ENCODE measurements at places on chromosomes 4 and X.

DNA sequence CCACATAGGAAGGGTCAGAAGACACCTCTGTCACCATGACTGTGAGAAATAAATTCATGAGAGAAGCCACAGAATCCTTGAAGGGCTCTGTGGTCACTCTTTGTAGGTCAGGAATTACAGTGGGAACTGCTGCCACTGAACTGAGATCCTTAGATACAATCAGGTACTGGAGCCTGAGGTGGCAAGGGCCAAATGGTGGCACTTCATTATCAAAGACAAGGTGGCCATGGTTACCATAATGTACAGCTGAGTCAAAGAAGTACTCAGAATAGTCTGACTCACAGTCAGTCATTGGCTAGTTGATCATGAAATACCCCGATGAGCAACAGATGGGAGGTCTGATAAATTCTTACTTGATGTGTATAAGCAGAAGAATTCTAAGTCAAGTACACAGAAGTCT, 131.9 kb downstream of the RTL3 start:
- no peak for DNase-seq

- DNase-seq, result peak; percentile 51
These were observed 68.2 kb downstream of the ARHGAP10 start for GRCh38 chr4:147799986-147800555.

DNA sequence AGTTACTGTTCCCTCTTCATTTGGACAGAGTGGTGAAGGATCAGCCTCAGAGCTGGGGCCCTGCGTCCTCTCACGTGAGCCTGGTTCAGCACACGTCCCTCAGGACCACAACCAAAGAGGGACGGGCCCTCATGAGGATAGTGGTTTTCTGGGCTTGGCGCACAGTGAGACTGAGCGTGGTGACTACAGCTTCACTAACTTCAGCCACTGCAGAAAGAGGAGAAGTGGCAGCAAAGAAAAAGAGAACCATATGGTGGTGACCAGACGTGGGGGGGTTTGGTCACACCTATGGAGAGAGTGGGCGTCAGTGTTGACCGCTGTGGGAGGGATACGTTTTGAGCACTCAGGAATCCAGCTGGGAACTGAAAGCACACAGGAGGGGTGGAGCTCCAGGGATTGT, 21.8 kb upstream of the TNIP3 start:
- DNase-seq, result no peak

GRCh38 chrX:53458082-53458481, 23.9 kb upstream of the HSD17B10 start:
- no peak for DNase-seq

GRCh38 chrX:138858438-138858837, 146.9 kb upstream of the FGF13 start:
- DNase-seq, result peak; percentile 50

- no peak for DNase-seq
These were observed 429.2 kb upstream of the HS3ST1 start for GRCh38 chr4:11857881-11858280.

DNA sequence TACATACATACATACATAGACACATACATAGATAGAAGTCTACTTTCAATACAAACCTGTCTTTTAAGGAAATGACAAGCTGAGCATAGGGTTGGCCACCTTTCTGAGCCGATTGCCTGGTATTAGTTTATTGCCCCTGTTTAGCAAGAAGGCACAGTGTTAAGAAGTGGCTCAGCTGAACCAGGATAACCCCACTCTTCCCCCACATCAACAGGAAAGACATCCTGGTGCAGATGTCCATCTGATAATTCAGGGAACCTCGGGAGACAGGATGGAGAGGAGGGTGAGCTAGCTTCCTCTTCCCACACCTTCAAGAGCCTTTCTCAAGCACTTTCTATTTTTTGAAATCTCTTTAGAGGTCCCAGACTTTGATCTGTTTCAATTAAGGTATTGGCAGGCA, 52.3 kb downstream of the PKD2 start:
- DNase-seq, result no peak

- no peak for DNase-seq
These were observed 37.0 kb downstream of the STK26 start for GRCh38 chrX:132059973-132060540.

- DNase-seq, result peak; percentile 32
These were observed 1.5 kb downstream of the BEND4 start for GRCh38 chr4:42150653-42151567.

- DNase-seq, result no peak
These were observed 164.3 kb downstream of the HS3ST1 start for GRCh38 chr4:11264346-11264745.

DNA sequence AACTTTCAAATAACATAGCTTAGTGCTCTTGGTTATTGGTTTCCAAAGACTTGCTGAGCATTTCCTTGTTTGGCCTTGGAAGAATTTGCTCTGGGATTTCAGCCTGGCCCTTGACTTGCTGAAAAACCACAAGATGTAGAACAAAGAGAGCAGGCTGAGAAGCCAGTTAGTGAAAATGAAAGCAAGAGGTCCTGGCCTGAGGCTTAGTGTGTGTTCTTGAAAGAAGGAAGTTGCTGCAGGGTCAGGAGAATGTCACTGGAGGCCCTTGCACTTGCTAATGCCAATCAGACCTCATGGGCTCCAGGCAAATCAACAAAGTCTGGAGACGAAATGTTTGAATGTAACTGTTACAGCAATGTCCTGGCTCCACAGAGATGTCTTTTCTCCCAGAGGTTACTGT, 79.4 kb downstream of the SYNPO2 start:
- peak; percentile 79 for DNase-seq

- no peak for DNase-seq
These were observed 366.1 kb downstream of the FBXO8 start for GRCh38 chr4:173917255-173917960.

DNA sequence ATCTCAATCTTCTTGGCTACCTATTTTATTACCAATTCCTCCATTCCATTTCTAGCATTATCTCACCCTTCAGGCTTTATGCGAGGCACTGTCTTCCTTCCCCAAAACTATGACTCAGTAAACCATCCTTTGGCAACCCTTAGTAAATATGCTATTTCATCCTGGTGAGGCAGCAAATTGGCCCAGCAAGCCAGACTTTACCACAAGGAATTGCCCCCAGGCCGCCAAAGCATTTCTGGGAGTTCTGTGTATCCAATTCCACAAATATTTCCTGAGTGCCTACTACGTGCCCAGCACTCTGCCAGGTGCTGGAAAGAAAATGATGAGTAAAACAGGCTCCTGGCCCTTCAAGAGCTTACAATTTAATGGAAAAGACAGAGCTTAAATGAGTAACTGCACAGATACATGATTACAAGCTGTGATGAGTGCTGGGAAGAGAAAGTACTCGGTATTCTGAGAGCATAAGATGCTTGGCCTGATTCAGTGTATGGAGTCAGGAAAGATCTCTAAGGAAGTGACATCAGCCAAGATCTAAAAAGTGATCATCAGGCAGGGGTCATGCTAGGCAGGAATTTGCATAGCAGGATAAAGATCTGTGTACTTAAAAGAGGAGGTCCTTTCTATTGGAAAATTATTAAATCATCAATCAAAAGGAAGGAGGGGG, 193.8 kb downstream of the ADAMTS3 start:
- no peak for DNase-seq

DNA sequence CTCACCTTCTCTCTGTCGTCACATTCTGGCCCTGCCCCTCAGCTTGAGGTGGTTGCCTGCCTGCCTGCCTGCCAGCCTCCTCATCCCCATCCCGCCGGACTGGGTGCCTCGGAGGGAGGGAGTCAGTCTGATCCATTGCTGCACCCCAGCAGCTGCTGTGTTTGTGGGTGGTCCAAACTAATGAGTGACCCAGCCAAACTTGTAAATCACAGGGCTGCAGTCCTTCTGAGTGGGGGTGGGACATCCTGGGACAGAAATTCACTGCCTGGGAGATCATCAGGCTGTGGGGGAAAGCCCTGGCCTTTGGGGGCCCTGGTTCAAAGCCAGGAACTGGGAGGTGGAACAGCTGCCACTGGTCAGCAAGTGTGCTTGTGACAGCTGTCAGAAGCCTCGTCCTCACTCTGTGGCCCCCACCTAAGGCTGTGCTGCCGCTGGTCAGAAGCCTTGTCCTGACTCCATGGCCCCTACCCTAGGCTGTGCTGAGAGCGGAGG, 5.6 kb downstream of the GPR78 start:
- no peak for DNase-seq

GRCh38 chrX:122770581-122770980, 413.5 kb upstream of the GRIA3 start:
- DNase-seq, result no peak

GRCh38 chr4:23061431-23061830, 368.7 kb downstream of the GBA3 start:
- DNase-seq, result no peak

DNA sequence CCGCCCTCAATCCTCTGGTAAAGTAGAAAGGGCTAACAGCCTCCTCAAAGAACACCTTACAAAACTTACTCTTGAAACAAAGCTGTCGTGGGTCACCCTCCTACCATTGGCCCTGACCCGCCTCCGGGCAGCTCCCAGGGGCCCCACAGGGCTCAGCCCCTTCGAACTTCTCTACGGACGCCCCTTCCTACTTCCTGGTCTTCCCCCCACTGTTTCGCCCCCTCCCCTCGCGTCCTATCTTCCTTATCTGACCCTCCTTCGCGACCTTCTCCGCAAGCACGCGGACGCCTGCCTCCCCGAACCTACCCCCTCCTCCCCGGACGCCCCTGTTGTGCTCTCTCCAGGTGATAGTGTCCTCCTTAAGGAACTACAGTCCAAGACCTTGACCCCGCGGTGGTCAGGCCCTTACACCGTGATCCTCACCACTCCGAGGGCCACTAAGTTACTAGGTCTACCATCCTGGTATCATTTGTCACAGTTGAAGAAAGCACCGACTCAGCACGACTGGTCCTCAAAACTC, 963.1 kb downstream of the RPA4 start:
- DNase-seq, result no peak

GRCh38 chr4:55768291-55768690, 51.3 kb upstream of the EXOC1L start:
- no peak for DNase-seq

DNA sequence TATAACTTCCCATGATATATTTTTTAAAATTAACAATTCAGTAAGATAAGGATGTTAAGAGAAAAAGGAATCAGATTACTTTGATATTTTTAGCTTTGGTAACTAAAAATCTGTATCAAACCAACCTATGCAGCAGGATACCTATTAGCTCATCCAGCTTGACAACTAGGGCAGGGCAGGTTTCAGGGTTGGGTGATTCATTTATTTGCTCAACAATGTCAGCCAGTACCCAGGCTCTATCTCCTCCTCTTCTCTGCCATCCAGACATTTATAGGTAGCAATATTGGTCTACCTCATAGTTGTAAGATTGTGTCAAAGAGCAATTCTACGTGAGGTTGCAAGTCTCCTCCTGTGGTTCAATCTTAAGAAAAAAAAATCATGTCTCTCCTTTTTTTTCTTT, 421.9 kb downstream of the ANKRD50 start:
- no peak for DNase-seq

DNA sequence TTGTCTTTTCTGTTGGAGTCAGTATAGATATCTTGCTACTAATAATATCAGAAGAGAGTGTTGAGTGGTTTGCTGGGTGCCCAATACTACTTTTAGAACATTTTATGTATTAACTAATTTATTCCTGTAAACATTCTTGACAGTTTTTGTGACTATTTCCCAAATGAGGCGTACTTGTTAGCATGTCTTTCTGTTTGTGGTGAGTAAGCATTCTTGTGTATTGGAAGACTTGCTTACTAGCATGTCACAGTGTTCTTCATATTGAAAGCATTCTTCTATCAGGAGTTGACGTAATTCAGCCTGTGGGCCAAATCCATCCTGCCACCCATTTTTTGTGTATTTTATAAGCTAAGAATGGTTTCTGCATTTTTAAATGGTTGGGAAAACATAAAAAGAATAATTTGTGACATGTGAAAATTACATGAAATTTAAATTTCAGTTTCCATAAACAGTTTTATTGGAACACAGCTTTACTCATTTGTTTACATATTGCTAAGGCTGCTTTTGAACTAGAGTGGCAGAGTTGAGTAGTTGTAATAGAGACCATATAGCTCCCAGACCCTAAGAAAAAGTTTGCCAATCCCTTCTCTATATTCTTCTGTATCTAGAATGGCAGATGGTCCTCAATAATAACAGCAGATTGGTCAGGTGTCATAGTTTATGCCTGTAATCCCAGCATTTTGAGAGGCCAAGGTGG, 20.4 kb downstream of the REPS2 start:
- DNase-seq, result no peak

GRCh38 chr4:26323821-26324220, 3.0 kb downstream of the RBPJ start:
- no peak for DNase-seq

GRCh38 chr4:78645853-78646757, 94.5 kb downstream of the ANXA3 start:
- peak; percentile 93 for DNase-seq

- DNase-seq, result peak; percentile 77
These were observed 110.2 kb upstream of the MYOZ2 start for GRCh38 chr4:119025420-119025819.

DNA sequence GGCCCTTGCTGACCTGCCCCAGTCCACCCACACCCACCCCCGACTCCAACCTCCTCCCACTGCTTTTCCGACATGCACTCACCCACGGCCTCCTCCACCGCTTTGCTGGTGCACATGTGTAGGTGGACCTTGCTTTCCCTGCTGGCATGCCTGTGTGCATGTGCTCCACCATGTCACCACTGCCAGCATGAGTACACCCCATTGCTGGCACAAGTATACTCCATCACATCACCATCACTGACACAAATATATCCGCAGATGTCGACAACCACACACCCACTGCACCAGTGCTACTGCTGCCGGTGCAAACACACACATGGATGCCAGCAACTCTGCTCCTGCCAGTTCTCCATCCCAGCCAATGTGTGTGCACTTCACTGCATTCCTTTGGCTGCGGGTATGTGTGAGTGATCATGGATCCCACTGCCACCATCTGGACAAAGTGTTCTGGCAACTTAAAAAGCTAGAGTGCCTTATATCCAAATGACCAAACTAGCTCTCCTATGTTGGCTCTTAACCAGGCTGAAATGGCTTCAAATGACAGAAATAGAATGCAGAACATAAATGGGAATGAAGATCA, 1072.3 kb downstream of the RAPGEF2 start:
- no peak for DNase-seq

GRCh38 chrX:112874614-112875013, 34.0 kb upstream of the AMOT start:
- DNase-seq, result no peak

DNA sequence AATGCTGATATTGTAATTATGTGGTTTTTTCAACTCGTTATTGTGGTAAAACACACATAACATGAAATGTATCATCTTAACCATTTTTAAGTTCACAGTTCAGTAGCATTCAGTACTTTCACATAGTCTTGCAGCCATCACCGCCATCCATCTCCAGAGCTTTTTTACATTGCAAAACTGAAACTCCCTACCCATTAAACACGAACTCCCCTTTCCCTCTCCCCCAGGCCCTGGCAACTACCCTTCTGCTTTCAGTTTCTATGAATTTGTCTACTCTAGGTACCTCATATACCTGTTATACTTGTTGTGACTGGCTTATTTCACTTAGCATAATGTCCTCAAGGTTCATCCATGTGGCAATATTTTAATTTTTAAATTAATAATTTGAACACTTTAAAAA, 380.6 kb downstream of the MAPK10 start:
- no peak for DNase-seq

DNA sequence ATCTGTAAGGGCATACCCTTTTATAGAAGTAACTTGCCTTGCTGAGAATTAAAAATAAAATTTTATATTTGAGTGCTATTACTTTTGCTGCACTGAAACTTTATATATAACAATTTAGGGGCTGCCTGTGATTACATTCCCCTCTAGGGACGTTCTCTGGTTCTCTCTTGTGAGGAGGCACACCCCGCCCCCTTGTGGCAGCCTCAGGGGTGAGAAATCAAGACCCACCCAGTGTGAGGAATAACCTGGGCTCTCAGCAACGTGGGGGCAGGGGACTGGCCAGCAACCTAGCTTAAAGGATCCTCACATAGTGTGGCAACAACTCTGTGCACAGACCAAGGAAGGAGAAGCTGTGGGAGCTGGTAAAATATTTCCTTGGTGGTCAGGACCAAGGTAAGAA, 43.7 kb downstream of the MAGEA9 start:
- no peak for DNase-seq
